ENCODE measurements at places on chromosomes 6 and 20. TPM values are rescaled to one million over a fixed set of nuclear protein-coding genes. Genes with fewer than 3 reads are reported as not detected.

DNA sequence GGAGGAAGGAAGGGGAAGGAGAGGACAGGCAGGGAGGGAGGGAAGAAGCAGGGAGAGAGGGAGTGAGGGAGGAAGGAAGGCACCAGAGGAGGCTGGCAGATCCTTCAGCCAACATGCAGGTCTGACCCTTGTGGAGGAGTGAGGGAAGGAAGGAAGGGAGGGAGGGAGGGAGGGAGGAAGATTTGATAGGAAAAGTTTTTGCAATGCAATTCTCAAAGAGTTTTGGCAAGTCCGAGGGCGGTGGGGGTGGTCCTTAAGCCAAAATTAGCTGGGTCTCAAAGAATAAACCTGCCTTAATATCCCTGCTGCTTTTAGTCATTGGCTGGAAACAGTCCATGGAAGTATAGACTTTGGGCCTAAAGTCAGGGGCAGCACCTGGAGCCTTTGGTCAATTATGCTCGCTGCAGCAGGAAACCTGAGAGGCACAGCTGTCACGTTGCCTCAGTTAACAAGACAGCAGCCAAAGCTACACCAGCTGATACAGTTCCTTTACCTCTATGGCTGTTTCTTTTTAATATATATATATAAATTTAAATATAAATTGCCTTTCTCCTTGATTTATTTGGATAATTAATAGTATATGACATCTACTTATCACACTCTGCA lies 115.7 kb upstream of the RALGAPA2 start:
- DNase-seq: no peak

GRCh38 chr6:143270026-143270425 lies 180.5 kb downstream of the ADAT2 start:
- DNase-seq: no peak

DNA sequence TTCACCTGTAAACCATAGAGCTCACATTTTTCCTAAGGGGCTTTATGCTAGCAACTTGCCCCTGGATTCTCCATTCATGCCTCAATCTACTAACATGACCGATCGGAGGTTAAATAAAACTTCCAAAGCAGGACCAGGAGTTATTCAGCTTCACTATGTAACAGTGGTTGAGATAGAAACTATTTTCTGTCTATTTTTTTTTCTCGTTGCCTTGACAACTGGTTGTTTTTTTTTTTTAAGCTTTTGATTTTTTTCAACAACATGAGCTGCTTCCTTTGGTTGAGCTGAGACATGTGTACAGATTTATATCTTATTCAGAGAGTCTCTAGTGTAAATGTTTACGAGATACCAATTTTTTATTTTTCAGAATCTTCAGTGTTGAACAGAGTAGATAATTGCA lies 85.7 kb downstream of the SHLD1 start:
- no peak for DNase-seq

DNA sequence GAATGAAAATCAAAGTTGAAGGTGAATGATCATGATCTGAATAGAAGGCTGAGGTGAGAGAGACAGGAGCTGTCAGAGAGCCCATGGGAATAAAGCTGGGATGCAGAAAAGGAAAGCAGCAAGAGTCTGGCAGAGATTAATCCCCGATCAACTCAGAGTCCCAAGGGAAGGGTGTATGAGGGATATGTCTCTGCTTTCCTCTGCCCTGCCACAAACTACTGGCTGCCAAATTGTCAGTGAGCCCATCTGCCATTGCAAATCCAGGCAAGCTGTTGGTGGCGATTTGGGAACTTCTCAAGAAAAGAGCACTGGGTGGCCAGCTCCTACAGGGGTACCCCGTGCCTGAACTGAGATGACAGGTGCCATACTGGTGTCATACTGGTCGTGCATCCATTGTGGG lies 705.5 kb upstream of the MAN1A1 start:
- DNase-seq: no peak

GRCh38 chr20:62633598-62634329 lies 8.5 kb upstream of the SLCO4A1 start:
- no peak for DNase-seq

GRCh38 chr6:82711105-82711827 lies 347.6 kb downstream of the TPBG start:
- DNase-seq: no peak

The ZNF165 gene
- total RNA-seq: 2.1 TPM

- DNase-seq: no peak
These were observed 10.5 kb downstream of the NKX2-2 start for GRCh38 chr20:21503345-21503744.

DNA sequence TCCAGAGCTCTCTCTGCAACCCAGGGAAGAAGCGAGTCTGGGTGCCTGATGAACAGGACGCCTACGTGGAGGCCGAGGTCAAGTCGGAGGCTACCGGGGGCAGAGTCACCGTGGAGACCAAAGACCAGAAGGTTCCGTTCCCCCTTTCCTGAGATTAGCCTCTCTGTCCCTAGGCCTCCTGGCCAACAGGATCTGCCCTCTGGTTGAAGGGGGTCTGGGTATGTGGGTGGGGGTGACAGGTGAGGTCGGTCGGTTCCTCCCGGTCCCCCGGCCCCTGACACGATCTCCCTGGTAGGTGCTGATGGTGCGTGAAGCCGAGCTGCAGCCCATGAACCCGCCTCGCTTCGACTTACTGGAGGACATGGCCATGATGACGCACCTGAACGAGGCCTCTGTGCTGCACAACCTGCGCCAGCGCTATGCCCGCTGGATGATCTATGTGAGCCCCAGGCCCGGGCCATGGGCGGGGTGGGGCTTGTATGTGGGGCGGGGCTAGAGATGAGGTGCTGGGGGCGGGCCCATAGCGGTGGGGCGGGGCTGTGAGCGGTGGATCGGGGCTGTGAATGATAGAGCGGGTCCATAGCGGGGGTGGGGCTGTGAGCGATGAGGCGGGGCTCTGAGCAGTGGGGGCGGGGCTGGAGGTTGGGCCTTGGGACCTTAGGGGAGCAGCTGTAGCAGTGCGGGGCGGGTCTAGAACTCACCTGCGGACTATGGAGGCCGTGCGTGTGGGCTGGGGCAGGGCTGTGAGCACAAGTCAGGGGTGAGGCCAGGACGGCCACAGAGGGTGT lies 23.9 kb downstream of the MYH7B start:
- DNase-seq: no peak

The NRSN1 gene
- total RNA-seq: not detected

The LAMA2 gene
- 0.41 TPM for total RNA-seq

GRCh38 chr6:31659649-31660380 lies 763 bp downstream of the C6orf47 start:
- no peak for DNase-seq

- DNase-seq: no peak
These were observed 119.0 kb upstream of the PRSS16 start for GRCh38 chr6:27128311-27129094.
